GM20000 (cell line): ENCODE measurements at places on chromosomes 1 and 21.

GRCh38 chr21:38661889-38662568 lies 143.7 kb upstream of the ETS2 start:
- no peak for DNase-seq

- DNase-seq: no peak
These were observed 158.5 kb upstream of the FGGY start for GRCh38 chr1:59138402-59138801.

DNA sequence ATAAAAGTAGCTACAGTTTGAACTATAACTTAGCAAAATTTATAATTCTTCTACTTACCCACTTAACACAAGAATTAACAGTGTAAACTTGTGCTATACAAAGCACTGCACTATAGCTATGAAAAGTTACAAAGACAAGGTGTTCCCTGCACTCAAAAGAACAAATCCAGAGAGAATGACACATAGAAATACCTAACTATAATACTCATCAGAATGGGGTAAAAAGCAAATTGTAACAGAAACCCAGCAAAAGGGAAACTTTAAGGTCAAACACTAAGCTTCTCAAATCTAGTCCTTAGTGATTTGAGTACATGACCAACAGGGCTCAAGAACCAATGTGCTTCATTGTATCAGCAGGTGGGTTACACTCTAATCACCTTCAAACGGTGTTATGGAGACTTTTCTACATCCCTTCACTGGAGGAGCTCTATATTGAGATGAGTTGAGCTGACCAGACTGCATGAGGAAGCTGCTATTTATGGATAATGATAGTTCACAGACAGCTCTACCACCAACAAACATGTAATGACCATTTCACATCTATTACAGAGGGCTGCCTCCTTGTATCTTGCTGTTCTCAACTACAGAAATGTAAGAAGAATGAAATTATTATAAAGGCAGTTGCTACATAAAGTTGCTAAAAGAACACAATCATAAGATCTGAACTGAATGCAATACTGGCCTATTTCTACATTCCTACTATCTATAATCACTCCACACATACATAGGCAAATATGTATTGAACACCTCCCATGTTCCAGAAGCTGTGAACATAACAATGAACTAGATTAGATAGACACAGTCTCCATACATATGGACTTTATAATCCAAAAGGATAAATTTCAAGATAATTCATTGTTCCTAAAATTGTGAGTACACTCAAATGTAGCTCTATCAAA lies 47.6 kb downstream of the PIK3R3 start:
- no peak for DNase-seq

DNA sequence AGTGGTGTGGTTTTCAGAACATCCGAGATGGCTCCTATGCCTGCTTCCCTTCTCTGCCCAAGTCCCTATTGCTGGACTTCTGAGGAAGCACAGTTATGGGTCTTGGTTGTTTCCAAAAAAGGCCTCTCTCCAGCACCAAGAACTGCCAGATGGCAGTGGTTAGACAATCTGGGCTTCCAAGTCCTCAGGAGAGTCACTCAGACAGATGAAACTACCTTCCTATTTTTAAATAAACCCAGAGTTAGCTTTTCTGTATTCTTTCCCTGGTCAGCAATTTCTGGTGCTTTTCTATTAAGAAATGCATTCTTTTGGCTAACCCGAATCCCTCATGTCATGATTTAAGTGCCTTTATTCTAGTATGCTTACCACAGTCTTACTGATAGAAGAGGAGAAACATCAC lies 245.9 kb downstream of the PRDM2 start:
- no peak for DNase-seq

GRCh38 chr1:115184951-115185331 lies 95.6 kb upstream of the TSPAN2 start:
- no peak for DNase-seq

- DNase-seq: no peak
These were observed 10.6 kb upstream of the C1orf162 start for GRCh38 chr1:111463029-111463683.

- DNase-seq: no peak
These were observed 56.5 kb upstream of the SSBP3 start for GRCh38 chr1:54462597-54463258.

DNA sequence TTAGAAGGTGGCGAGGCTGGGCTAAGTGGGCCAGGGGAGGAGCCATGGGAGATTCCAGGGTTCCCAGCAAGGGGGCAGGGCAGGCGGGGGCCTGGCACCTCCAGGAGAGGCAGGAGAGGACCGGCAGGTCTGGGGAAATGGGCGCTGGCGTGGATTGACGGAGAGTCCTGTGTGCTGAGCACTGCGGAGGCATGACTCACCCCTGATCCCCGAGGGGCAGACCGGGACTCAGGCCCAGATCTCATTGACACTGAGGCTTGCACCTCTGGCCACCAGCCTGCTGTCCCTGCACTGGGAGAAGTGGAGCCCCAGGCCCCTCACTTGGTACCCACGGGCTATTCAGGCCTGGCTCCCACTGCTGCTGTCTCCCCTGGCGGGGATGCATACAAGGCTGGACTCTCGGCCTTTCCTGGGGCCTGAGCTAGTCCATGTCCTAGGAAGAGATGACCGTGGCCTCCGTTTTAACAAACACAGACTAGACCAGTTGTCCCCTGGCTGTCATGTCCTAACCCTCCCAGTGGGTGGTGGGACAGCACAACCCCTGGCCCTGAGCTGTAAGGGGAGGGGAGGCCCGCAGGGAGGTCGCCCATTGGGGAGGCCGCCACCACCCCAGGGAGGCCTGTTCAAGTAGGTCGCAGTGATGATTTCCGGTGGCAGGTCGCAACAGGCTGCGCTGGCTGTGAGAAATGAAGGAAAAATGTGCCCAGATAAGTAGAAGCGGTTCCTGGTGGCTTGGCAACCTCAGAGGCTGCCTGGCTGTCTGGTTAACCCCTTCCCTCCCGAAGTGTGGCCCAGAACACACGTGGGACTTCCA lies 39.7 kb downstream of the RIPK4 start:
- no peak for DNase-seq

DNA sequence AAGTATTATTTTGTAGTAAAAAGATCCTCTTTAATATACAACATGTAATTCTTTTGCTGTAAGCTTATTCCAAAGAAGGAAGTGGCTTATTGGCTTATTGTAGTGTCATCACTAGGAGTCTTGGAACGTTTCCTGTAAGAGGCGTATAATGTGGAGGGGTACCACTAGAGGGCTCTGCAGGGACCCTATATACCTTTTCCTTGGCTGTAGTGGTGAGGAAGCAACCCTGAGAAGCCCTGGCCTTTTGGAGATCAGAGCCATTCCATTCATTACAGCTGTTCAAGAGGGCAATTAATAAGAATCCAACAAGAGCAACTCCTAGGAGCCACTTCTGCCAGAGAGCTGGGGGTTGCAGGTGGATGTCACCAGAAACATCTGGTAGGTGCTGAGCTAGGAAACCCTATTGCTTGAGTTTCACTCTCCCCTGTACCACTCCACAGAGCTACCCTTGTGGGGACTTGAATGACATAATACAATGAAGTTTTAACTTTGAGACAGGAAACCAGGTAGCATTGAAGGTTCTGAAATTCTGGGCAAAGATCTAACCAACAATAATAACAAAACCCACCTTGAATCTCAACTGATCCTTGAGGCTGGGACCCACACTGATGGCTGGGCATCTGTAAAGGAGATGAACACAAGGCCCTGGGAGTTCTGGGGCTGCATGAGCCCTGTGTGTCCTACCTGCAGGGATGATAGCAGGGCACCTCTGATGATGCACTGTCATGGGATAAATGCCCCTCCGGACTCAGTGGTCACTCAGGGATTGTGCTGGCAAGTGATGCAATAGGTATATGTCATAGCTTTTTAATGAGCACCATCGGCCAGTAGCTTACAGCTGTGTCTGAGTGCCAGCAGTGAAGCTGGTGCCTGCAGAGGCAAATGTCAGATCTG lies 160.2 kb upstream of the COA6 start:
- peak; percentile 77 for DNase-seq

- DNase-seq: peak; percentile 56
These were observed 645 bp downstream of the ATP6V0B start for GRCh38 chr1:43975249-43975961.

GRCh38 chr1:15627343-15627988 lies 10.2 kb downstream of the DDI2 start:
- DNase-seq: peak; percentile 47

DNA sequence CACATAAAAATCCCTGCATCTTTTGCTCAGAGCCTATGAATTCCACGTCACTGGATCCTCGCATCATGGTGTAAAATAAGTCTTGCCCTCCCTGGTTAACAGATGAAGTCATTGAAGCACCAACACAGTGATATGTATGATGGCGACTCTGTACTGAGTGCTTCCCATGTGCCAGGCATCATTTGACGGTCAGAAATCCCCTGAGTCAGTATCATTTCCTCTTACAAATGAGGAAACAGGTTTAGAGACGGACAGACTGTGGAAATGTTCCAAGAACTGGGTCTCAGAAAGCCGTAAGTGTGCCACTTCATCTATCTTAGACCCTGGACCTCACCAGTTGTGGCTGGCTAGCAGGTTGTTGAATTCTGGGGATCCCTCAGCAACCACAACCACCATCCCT lies 5.1 kb upstream of the OLFML2B start:
- DNase-seq: no peak

DNA sequence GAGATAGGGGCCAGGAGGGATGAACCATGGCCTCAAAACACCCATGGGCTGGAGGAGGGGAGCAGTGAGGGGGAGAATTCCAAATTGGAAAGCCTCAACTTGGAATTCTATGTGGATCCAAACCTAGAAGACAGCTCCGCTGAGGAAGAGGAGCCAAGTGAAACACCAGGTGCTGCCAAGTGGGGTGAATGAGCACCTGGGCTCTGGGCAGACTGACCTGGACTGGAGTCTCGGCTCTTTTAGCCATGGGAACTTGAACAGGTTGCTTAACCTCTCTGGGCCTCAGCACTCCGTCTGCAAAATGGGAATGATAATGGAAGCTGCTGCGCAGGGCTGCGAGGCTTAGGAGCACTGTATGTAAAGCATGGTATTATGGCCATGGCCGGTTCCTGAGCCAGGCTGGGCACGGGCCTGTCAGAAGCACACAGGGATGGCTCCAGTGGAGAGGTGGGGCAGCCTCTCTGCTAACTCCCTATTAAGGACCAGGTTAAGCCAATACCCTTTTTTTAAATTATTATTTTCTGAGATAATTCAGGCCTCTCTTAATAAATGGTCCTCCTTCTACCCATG lies 81.5 kb downstream of the SYT2 start:
- DNase-seq: no peak

DNA sequence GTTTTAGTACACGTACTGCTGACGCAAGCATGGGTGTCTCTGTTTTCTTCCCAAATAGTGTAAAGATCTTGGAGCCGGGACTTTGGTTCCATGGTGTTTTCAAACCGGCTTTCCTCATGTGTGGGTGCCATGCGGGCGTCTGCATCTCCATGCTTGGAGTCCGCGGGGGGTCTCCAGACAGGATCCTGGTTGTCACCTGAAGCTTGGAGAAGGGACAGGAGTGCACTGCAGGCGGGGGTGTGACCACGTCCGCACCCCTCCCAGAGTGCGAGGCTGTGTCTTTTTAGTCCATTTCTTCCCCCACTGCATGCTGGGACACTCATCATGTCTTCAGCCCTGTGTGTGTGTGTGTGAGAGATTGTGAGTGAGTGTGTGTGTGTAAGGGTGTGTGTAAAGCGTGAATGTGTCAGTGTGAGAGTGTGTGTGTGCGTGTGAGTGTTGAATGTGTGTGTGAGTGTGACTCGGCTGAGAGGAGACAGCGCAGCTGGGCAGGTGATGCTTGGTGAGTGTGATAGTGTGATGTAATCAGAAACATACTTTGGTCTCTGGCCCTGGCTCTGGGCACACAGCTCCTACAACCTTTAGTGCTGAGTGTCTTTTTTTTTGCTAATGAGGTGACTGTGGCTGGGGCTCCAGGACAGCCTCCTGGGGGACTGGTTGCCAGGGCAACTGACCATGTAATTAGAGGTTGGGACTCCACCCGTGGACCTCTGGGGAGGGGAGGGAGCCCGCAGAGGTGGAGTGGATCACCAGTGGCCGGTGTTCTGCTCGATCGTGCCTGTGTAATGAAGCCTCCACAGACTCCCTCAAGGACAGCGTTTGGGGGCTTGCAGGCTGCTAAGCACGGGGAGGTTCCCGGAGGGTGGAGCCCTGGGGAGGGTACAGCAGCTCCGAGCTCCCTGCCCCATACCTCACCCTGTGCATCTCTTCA lies 55.1 kb downstream of the AGPAT3 start:
- no peak for DNase-seq

DNA sequence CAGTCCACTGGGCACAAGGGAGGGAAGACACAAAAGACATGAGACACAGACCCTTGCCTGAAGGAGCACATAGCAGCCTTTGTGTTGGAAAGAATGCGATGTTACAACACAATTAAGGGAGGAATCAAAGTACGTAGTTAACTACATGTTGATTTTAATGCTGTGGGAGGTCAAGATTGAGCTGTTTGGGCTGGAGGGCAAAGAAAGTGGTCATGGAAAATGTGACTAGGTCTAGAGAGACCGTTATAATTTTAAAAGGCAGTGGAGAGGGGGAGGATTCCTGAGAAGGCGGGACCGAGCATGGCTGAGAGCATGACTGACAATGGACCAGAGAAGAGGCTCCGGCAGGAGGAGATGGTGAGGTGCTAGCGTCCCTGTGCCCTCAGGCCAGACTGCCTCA lies 111.8 kb upstream of the ATP1A1 start:
- DNase-seq: no peak

GRCh38 chr1:23619299-23620188 lies 60.2 kb upstream of the ID3 start:
- DNase-seq: peak; percentile 88

DNA sequence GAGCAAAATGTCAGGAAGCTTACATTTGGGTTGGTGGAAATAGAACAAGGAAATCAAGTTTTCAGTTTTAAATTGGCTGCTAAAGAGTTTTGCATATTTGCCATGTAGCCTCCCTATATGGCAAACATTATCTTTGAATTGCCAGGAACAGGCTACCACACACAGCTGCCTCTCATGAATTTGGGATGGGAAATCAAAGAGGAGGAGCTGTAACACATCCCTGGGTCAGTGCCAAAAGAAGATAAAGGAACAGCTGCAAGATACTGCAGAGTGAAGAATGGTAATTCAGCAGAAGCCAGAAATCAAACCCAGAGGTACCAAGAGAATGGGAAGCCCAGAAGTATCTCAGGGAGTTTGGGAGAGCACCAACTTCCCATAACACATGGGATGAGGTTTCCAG lies 18.6 kb upstream of the RASAL2 start:
- no peak for DNase-seq

- DNase-seq: no peak
These were observed 120.2 kb downstream of the TLR5 start for GRCh38 chr1:223022641-223023473.

DNA sequence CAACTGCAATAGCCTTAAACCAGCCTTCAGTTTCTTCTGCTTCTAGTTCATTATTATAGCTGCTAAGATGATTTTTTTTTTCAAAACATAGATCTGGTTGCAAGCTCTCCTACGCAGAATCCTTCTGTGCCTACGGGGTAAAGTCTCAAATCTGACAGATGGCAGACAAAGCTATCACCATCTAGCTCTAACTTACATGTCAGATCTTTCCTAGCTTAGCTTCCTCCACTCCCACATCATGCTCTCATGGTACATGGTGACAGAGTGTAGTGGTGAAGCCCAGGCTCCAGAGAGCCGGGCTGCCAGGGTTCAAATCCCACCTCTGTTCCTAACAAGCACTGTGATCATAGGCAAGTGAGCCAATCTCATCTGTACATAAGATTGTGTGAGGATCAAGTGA lies 24.2 kb upstream of the GUCA2B start:
- DNase-seq: no peak
